Activated T-cell treated with anti-CD3 and anti-CD28 coated beads for 1 hour (primary cell): ENCODE measurements at places on chromosomes 1 and 21.

DNA sequence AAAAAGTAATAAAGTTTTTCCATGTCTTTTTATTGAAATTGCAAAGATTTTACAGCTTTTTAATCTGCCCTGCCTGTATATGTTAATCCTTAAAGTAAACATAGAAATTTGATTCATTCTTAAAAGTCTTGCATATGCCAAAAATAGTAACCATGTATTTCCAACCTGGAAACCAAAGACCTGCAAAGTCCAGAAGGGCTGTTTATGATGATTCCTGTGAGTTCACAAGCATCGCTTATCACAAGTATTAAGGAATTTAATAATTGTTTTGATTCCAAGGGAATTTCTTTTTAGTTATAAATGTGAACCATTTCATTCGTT is 199.1 kb downstream of the PTPRC start:
- DNase-seq = no peak

DNA sequence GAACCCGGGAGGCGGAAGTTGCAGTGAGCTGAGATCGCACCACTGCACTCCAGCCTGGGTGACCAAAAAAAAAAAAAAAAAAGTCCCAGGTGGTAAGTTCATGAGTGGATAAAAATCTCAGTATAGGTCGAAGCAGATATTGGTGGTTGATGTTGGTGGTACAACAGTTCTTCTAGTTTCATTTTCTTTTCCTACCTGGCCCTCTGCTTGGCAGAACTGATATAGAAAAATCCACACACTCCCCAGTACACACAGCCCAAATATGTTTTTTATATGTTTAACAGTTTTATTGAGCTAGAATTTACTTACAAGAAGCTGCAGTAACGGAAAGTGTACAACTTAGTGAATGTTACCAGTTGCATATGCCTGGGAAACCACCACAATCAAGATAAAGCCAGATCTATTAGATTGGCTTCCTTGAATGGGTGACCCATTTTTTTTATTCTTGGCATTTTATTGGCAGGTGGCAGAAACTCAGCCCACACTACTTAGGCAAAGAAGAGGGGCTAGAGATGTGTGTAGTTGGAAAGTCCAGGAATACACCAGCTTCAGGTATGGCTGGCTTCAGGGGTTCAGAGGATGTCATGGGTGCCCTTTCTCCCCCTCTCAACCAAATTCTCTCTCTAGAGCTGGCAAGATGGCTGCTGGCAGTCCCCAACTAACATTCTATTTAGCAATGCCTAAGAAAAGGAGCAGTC is 118.3 kb upstream of the SLC25A33 start:
- DNase-seq = no peak

GRCh38 chr1:74430342-74430934 is 82.0 kb downstream of the LRRC53 start:
- DNase-seq = no peak

GRCh38 chr1:87155648-87156047 is 173.0 kb upstream of the LMO4 start:
- no peak for DNase-seq

- DNase-seq = no peak
Measured at GRCh38 chr1:147527941-147528936, 13.1 kb upstream of the BCL9 start.

- DNase-seq = no peak
Measured at GRCh38 chr1:234976861-234977680, 151.6 kb downstream of the TOMM20 start.

GRCh38 chr1:102628109-102628613 is 480.2 kb downstream of the COL11A1 start:
- no peak for DNase-seq

GRCh38 chr1:43451701-43452532 is 1.8 kb downstream of the HYI start:
- no peak for DNase-seq

DNA sequence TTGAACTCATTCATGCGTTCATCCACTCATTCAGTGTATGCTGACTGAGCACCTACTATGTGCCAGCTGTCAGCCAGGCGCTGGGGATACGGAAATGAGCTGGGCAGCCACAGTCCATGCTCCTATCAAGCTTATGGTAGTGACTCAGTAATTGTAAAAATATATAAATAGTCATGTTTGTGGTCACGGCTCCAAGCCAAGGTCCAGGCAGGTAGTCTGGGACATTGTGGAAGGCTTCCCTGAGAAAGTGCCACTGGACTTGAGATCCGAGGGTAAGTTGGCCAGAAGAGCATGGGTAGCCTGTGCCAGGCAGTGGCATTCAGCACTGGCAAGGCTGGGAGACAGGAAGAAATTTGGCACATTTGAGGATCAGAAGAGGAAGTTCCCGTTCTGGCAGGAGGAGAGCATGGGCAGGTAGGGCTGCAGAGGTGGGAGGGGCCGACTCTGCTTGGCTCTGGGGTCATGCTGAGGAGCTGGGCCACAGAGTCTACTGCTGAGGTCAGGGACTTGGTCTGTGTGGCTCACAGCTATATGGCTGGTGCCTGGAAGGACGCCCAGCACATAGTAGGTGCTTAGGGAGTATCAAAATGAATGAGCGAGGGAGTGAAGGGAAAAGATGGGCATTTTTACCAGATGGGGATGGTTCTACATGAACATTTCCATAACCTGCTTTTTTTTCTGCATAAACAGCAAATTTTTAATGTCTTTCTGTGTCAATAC is 6.9 kb downstream of the PTPRF start:
- DNase-seq = no peak

DNA sequence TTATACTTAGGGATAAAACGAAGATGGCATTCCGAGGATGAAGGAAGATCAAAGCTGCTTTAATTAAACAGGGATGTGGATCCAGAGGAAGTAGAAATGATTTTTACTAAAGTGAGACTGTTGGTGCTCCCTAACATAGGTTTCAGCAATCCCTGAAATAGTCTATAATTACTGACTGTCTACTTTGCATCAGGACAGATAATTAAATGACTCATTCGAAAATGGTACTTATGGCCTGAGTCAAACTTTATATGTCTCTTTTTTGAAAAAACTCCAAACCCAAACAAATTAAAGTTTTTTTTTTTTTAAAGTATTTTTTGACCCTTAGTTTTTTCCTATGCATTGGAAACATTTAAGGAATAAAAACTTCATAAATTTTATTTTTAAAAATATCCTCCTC is 90.3 kb downstream of the LYST start:
- DNase-seq = no peak

- no peak for DNase-seq
Measured at GRCh38 chr21:32467291-32467690, 54.8 kb downstream of the EVA1C start.

GRCh38 chr1:211013346-211014240 is 120.4 kb downstream of the KCNH1 start:
- DNase-seq = no peak
